ENCODE measurements at places on chromosomes 7 and 10.

DNA sequence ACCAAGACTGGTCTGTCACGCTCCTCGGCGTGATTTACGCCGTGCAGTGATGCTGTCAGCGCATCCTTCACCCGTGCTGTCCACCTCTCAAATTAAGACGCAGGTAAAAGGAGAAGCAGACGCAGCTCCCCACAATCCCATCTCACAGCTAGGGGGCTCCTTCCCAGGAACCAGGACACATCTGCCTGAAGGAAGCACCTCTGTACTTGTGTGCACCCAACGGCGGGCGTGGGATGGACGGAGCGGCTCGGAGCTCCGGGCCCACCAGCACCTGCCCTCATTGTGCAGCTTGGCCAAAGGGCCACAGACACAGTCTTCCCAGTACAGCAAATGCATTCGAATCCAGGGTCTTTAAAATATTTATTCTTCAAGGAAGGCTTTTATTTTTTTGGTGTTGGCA lies 55.3 kb downstream of the STK32C start:
- DNase-seq = no peak

- DNase-seq = no peak
Measured at GRCh38 chr10:20034732-20035131, 218.5 kb downstream of the PLXDC2 start.

GRCh38 chr7:3280946-3281656 lies 20.0 kb upstream of the SDK1 start:
- DNase-seq = no peak

DNA sequence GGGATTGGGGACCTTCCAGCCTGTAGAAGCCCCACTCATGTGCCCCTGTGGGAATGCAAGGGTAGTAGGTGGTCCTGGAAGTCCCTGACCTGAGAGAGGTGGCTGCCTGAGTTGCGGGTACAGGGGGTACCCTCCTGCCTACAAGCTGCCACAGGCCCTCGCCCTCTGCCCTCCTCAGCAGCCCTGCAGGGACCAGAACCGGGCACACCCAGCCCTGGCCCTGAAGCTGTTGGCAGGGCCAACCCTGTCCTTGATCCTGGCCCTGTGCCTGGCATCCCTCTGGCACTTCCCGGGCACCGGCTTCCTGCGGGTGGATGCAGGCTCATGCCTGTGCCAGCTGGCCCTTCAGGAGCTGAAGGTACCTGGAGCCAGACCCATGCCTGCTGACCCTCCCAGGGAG lies 54.9 kb upstream of the ELN start:
- DNase-seq = no peak

DNA sequence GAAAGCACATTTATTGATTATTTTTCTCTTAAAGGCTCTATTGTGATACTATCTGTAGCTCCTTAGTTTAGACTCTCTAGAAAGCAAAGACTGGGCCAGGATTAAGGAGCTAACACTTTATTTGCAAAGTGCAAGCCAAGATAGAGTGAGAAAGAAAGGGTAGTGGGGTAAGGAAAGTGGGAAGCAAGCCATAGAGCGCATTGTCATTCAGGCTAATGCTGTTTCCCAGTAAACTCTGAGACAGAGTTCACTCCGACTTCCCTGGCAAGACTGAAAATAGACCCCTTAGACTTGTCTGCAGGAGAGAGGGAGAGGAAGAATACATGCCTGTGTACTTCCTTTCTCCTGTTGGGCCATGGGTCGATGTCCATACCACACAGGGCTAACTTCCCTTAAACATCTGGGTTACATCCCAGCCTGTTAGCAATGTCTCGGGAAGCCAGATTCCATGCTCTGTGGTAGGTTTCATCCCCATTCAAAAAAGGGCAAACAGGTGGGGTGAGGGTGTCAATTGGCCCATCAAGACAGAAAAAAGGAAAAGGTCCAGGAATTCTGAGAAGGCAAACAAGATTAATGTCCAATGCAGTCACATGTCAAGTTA lies 875.8 kb upstream of the CELF2 start:
- no peak for DNase-seq

GRCh38 chr10:18236756-18237155 lies 96.5 kb downstream of the CACNB2 start:
- DNase-seq = no peak

DNA sequence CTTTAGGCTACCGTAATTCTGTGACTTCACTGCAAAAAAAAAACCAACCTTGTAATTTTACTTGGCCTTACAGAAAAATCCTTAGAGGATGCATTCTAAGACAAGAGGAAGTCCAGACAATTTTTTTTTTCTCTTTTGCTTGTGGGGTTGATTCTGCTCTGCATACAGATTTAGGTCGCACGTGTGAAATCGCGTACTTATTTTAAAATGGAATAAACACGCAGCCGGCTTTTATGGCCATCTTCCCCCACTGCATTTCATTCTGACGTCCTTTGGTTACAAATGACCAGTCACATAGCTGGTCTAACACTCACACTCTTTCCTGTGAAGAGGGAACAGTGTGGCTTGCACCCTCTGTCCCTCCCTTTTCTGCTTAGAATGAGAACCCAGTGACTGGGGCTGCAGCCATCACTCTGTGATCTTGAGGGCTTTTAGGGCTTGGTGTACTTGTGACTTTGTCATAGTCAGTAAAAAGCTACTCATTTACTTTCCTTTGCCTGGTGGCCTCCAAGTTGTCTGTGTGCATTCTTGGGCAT lies 63.6 kb upstream of the CARD11 start:
- no peak for DNase-seq

DNA sequence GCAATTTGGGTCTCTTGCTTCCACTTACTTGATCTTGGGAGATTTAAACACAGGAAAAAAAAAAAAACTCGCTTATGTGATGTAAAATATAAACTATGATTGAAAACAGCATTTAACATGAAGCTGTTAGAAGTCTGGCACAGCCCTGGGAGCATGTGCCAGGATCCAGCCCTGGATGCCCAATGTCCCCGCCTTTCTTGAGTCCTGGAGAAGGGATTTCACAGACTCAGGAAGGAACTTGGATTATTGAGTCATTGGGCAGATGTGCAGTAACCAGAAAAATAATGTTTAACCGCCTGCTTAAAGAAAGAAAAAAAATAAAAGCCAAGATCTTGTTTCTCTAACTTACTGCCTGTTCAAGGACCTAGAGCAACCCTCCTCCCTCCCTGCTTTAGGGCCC lies 3.7 kb upstream of the JCAD start:
- no peak for DNase-seq

GRCh38 chr7:155437836-155438235 lies 20.1 kb upstream of the EN2 start:
- no peak for DNase-seq

GRCh38 chr7:100091411-100092181 lies 2.8 kb downstream of the COPS6 start:
- peak; percentile 23 for DNase-seq

DNA sequence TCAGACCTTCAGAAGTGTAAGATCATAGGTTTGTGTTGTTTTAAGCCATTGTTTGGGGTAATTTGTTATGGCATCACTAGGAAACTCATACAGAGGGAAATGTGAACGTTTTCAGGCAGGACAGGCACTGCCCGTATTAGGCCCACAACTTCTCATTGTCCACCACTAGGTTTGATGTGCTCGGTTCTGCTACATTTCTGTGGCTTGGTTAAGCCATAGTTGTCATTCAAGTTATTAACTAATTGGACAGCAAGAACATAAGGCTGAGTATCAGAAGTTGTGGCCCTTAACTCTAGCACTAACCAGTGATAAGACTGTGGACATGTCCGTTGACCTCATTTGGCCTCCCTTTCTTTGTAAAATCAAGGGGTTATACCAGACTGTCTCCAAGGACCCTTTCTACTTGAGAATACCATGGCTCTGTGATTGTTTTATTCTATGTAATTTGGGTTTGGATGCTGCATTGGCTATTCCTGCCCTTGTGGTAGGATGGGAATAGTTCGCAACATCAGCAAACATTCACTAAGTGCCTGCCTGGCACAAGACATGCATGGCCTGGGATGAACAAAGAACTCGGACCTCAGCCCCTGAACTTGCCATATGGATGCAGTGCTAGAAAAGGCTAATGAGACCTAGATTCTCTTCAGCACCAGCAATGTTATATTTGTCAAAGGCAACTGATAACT lies 85.7 kb downstream of the CCDC71L start:
- no peak for DNase-seq

- no peak for DNase-seq
Measured at GRCh38 chr10:50577681-50578350, 45.9 kb downstream of the SGMS1 start.

- DNase-seq = no peak
Measured at GRCh38 chr7:146150153-146150552, 33.6 kb downstream of the CNTNAP2 start.

- DNase-seq = no peak
Measured at GRCh38 chr10:133327651-133328357, 8.9 kb downstream of the CALY start.

- DNase-seq = no peak
Measured at GRCh38 chr7:17126413-17127268, 171.8 kb upstream of the AHR start.

- no peak for DNase-seq
Measured at GRCh38 chr10:11934262-11934661, 108.3 kb downstream of the UPF2 start.

GRCh38 chr7:10723832-10724231 lies 249.8 kb upstream of the PHF14 start:
- DNase-seq = no peak

GRCh38 chr7:156524818-156525597 lies 115.6 kb upstream of the RNF32 start:
- DNase-seq = no peak

- DNase-seq = no peak
Measured at GRCh38 chr10:19922236-19922963, 106.2 kb downstream of the PLXDC2 start.

GRCh38 chr7:78316110-78316509 lies 517.5 kb downstream of the PHTF2 start:
- no peak for DNase-seq
